ENCODE measurements at places on chromosomes 7 and 10. TPM values are rescaled to one million over a fixed set of nuclear protein-coding genes. Genes with fewer than 3 reads are reported as not detected.

DNA sequence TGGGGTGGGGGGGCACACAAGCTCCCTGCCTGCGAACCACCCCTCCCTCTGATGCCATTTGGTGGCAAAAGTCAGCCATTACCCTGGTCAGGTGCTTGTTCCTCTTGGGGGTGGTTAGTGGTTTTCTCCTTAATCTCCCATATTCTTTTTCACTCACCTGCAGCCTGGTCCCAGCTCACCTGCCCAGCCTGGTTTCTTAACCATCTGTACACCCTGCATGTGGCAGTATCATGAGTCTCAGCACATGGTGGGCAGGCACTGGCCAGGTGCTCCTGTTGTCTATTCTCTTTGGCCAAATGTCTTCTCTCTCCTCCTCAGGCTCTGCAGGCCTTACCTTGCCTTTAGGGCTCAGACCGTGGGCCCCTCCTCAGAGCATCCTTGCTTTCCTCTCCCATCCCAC, 30.5 kb downstream of the OGDH start:
- no peak for DNase-seq

- DNase-seq, result no peak
These were observed 80.8 kb downstream of the SEC23IP start for GRCh38 chr10:119973281-119973680.

GRCh38 chr7:44621750-44622103, 15.3 kb downstream of the OGDH start:
- DNase-seq, result no peak

GRCh38 chr7:44084701-44085100, 2.4 kb upstream of the POLM start:
- DNase-seq, result no peak

Gene ASIC3
- total RNA-seq, result 3.0 TPM

Gene IFIT1B
- not detected for total RNA-seq

Gene BMPER
- total RNA-seq, result 2.7 TPM

Gene AKR1D1
- not detected for total RNA-seq
